Renal cortical epithelial cell (primary cell): ENCODE measurements at places on chromosomes 7 and 10.

DNA sequence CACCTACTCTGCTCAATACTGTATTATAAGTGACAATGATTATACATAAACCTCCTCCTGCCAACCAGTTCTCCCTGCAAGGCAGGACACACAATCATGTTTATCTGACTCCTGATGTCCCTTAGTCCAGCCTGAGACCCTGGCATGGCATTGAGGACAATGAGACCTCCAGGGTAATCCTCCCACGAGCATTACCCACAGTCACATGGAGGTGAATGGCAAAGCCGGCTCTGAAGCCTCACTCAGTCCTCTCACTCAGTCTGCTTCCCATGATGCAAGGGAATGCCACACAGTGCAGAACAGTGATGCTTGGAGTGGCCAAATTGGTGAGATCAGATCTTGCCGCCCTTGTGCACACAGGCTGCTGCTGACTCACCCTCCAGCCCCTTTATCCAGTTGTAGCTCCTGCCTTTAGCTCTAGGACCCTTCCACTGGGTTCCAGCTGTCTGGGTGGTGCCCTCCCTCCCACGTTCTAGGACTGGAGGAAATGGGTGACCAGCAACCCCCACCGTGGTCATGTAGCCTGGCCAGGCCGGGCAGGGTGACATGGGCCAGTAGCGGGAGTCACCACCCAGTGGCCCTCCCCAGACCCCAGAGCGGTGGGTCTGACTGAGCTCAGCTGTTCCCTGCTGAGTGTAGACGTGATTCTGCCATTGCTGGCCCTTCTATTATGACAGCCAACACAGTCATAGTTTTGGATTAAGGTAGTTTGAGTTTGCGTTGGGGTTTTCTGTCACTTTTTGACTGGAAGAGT lies 5.5 kb upstream of the ADCY1 start:
- DNase-seq: no peak

DNA sequence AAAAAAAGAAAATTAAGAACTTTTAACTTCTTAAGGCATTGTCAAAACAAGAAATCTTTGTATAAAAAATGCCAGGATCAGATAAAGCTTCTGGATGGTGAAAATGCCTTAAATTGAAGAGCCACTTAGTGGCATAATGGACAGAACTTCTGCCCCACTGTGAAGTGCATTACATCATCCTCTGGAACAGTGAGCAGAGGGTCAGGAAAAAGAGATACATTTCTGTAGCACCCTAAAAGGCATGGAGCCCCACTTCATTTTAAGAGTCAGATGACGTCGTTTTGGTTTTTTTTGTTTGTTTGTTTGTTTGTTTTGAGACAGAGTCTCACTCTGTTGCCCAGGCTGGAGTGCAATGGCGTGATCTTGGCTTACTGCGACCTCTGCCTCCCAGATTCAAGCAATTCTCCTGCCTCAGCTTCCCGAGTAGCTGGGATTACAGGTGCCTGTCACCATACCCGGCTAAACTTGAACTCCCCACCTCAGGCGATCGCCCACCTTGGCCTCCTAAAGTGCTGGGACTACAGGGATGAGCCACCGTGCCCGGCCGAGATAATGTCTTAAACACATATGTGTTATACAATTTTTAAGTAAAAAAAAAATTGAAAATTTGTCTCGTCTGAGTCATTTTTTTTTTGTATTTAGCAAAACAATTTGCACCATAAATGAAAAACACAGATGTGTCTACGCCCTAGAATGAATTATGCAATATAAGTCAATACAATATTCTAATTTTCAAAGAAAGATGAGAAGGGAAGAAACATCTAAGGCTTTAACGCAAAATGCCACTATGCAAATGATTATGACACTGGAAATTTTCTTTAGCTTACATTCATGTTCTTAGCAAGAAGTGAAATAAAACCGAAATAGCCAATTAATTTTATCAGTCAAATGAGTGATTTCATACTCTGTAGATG lies 29.2 kb downstream of the SLC13A1 start:
- no peak for DNase-seq

DNA sequence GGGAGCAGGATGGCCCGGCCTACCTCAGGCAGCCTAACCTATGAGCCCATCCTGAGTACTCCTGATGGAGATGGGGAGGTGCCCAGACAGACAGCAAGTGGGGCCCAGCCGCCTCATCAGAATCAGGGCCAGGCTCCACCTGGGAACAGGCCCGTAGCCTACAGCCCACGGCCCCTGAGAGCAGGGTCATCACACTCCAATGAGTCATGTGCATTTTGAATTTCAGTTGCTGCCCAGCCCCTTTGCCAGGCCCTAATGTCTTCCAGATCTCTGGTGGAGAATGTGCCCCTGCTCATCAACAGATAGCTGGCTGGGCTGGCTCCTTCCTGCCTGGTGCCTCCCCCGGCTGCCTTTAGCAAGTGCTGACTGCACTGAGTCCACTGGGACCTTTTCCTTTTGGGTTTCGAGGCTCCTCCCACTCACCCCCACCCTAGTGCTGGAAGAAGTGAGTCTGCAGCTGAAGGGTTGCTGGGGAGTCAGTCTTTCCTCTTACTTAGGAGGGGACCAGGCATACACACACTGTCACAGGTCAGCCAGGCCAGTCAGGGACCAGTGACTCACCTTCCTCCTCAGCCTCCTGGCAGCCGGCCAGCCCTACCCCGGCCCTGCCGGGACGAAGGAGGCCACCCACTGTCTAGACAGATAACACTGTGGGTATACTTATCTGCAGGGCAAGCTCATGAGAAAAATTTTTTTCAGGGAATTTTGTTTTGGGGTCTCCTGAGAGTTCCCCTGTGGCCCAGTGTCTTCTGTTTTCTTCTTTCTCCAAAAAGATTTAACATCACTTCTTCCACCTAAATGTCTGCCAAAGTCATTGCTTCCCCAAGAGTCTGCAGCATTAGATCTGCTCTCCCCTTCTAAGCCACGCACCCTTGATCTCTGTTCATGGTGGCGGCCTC lies 9.1 kb upstream of the ASIC3 start:
- DNase-seq: peak; percentile 88

DNA sequence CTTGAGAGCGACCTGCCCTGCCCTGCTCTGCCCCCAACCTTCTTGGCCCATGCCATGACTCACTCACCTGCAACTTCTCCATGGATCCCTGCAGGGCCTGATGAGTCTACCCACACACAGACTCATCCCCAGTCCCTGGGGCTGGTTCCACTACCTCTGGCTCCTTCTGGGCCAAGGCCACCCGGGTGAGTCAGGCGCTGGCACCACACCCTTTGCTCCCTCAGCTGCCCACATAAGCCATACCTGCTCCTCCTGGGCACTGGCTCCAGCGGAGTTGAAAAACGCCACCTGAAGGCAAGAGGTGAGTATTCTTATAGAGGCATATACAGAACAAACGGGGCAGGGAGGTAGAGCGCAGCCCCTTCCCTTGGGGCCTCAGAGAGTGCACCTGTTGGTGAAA lies 16.2 kb upstream of the MTPAP start:
- DNase-seq: peak; percentile 23

DNA sequence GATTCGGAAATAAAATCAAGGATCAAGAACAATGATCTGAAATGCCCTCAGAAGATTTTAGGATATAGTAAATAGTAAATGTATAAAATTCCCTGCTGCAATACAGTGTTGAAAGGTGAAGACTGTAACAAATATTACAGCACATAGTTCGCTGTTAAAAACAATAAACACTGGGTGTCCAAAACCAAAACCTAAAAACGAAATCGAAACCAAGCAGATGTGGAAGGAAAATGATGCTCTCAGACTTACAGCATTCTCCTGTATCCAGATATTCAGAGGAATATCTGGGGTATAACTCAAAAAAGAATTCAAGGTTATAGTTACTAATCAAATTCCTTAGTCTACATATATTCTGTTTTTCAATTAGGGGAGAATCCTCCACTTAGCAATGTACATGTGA lies 708.1 kb upstream of the PCDH15 start:
- DNase-seq: no peak

GRCh38 chr7:32519763-32520162 lies 24.5 kb downstream of the AVL9 start:
- no peak for DNase-seq
